H9 (cell line): ENCODE measurements at places on chromosomes 6 and 20.
A peak's percentile ranks its signal among the peaks of the same experiment; 100 is the strongest.

DNA sequence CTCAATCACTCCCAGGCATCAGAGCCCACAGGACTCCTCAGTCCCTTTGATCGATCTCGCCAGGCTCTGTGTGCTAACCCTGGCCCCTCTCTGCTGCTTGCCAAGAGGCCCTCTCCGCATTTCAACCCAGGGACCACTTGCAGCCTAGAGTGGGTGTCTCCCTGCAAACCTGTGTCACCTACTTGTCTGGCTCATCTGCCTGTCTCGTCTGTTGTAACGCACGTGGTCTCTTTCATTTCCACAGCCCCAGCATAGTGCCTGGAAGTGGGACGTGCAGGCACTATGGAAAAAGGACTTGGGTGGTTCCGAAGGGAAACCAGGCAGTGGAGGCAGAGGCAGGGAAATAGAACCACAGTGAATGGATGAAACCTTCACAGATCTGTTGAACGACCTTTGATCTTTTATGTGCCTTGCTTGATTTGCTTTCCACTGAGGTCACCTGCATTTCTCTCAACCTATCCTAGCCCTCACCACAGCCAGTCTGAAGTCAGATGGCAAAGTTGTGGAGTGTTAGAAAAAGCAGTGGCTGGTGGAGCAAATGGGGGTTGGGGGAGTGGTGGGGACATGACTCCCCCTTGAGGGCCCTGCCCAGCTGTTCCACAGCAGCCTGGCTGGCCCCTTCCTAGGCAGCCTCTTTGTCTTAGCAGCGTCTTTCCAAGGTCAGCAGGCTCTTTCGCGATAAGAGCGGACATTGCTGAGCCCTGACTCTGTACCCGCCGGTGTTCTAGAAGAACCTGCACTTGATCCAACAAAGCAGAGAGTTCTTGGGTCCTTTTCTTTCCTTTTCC is 55.8 kb upstream of the TAGAP start:
- DNase-seq: no peak

- DNase-seq: peak; percentile 47
Observed at GRCh38 chr20:18005170-18005989, 36.6 kb downstream of the MGME1 start.

DNA sequence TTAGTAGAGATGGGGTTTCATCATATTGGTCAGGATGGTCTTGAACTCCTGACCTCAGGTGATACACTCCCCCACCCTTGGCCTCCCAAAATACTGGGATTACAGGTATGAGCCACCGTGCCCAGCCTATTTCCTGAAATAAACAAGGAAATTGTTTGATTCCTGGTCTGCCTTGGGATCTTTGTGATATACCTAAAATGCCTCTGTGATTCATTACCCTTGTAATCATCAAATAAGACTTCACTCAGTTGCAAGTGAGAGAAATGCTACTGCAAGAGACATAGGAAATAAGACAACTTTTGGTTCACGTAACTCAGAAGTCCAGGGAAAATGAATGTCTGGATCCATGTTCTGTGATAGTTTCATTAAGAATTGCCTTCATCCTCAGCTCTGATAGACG is 173.2 kb upstream of the MARCKS start:
- DNase-seq: no peak

DNA sequence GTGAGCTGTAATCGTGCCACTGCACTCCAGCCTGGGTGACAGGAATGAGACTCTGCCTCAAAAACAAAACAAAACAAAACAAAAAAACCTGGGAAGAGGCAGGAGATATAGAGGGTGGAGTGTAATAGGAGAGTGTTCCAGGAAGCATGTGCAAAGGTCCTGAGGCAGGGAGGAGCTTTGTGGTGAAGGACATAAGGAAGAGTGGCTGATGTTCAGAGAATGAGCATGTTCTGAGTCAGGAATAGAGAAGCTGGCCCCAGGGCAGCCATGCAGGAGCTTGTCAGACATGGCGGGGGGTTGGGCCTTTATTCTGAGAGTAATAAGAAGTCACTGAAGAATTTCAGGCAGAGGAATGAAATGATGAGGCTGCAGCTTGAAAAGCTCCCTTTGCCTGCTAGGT is 337.0 kb downstream of the CDH26 start:
- no peak for DNase-seq

DNA sequence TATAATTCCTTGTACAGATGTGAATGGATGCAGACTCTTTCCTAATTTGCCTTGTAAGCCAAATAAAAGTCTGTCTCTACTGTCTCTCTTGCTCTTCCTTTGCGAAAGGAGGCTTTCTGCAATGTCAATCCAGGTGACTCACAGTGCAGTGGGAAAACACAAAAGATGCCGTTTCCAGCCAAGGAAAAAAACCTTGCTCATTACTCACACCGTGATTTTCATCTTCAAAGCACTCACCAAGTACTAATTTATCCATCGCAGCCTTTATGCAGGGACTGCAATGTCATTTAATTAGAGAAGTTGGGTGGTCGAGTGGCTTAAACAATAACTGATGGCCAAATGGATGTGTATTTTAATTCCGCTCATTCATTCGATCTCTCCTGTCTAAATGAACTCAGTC is 23.8 kb downstream of the SAYSD1 start:
- DNase-seq: no peak
